ENCODE measurements at places on chromosomes 3 and 15. TPM values are rescaled to one million over a fixed set of nuclear protein-coding genes. Genes with fewer than 3 reads are reported as not detected.

The GRIP2 gene
- 0.47 TPM for total RNA-seq

The CFAP44 gene
- total RNA-seq = 5.4 TPM

The DLG1 gene
- total RNA-seq = 124 TPM

The EXD1 gene
- total RNA-seq = not detected

- DNase-seq = no peak
- no peak overlapping the region for H3K4me3 ChIP-seq
- H3K36me3 ChIP-seq = no peaks in the 10 kb centered on the region
- no peaks in the 10 kb centered on the region for H3K27me3 ChIP-seq
- H3K27ac ChIP-seq = no peak overlapping the region
Observed at GRCh38 chr3:136973352-136973751, 15.6 kb downstream of the IL20RB start.

DNA sequence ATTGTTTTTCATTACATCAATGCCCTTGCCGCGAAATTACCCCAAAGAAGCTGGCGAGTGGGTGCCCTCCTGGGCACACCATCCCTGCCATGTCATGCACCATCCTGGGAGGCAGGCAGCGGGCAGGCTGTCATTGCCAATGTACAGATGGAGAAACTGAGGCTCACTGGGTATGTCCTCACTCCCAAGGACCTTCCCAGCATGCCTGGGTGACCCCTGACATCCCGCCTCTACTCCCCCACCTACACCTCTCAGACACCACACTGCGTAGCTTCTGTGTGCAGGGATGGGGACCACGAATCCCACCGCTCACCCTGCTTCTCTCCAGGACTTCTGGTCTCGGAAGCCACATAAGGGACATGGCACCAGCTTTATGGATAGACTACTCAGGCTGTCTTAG lies 41.0 kb upstream of the SLC41A3 start:
- H3K4me1 ChIP-seq = no peaks in the 10 kb centered on the region
- DNase-seq = peak; percentile 9
- H3K36me3 ChIP-seq = no peaks in the 10 kb centered on the region
- no peak overlapping the region for H3K27ac ChIP-seq
- H3K4me3 ChIP-seq = no peak overlapping the region

DNA sequence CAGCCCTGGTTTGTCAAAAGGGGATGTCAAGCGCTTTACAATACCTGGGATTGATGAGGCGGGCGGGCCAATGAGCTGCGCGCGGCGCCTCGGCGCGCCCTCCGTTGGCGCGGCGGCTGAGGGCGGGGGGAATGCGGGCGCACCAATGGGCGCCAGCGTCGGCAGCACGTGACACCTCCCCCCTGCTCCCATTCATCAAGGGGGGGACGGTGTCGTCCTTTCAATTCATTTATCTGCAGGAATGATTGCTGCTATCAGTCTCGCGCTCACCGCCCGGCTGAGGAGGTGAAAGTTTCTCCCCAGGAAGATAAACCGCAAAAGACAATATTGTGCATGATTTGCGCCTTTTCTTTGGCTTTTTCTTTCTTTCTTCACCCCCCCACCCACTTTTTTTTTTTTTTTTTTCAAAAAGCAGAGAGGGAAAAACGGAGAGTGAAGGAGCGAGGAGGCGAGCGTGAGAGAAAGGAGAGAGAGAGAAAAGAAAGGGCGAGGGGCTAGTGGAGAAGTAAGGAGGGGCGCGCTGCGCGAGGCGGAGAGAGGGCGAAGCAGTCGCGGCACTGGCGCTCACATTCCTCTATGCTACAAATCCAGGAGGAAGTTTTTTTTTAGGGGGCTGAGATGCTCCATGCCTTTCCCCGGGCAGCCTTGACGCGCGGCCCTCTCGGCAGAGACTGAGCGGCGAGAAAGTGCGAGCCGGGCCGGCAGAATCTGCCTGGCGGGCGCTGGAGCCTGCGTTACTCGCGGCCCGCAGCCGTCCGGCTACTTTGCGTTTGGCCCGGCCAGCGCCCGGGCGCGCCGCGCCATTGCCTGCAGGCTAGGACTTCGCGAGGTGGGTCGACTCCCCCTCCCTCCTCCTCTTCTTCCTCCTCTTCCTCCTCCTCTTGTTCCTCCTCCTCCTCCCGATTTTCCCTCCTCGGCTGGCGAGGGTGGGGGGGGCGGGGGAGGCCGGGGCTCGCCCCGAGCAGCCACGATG lies at the start of gene ZIC1:
Gene ZIC1 (plus strand): TSS at position 223 of the 973 bp plus-strand sequence. CDS start 748 bp downstream, at position 971.
- no peak within 1 kb of the TSS for H3K27ac ChIP-seq
- no peaks in the 10 kb centered on the region for H3K4me1 ChIP-seq
- no peaks in the 10 kb centered on the region for H3K36me3 ChIP-seq
- peak within 1 kb of the TSS; percentile 12 for H3K4me3 ChIP-seq
- DNase-seq = no peak

GRCh38 chr15:81029414-81030300 lies 28.9 kb downstream of the TLNRD1 start:
- no peak overlapping the region for H3K27ac ChIP-seq
- no peaks in the 10 kb centered on the region for H3K27me3 ChIP-seq
- no peaks in the 10 kb centered on the region for H3K36me3 ChIP-seq
- DNase-seq = no peak
- no peak overlapping the region for H3K4me3 ChIP-seq

DNA sequence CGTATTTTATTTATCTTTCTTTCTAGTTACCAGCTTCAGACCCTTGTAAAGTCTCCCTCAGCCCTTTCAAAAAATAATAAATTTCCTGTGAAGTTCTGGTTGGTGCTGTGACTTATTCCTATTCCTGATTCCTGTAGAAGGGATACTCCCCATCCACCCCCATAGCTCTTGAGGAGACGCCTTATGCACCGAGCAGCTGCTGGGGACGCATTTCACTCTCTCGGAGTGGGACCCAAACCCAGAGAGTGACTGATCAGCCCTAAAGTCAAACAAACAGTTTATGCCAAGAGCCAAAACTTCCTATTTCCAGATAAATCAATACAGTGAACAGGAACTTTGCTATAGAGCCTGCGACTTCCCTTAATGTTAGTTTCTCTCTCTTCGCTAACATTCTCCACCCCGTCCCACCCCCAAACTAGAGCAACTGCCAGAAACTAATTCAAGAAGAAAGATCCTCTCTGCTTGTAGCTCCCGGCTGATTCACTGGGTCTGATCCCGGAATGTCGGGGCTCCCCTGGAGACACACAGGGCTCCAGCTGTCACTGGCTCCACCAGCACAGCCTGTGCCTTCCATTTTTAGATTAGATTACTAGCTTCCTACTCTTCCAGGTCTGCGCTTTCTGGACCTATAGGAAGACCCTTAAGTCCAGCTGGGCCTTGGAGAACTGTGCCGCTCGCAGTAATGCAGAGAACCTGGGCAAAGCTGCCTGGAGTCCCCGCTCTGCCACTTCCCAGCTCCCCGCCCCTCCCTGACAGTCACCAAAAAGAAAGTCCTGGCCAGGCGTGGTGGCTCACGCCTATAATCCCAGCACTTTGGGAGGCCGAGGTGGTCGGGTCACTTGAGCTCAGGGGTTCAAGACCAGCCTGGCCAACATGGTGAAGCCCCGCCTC lies 45.2 kb downstream of the KLHL25 start:
- no peak overlapping the region for H3K4me3 ChIP-seq
- peaks cover 18% of the 10 kb centered on the region for H3K36me3 ChIP-seq
- H3K27me3 ChIP-seq = no peaks in the 10 kb centered on the region
- H3K27ac ChIP-seq = peak overlapping the region; percentile 18
- H3K4me1 ChIP-seq = no peaks in the 10 kb centered on the region
- DNase-seq = peak; percentile 34

DNA sequence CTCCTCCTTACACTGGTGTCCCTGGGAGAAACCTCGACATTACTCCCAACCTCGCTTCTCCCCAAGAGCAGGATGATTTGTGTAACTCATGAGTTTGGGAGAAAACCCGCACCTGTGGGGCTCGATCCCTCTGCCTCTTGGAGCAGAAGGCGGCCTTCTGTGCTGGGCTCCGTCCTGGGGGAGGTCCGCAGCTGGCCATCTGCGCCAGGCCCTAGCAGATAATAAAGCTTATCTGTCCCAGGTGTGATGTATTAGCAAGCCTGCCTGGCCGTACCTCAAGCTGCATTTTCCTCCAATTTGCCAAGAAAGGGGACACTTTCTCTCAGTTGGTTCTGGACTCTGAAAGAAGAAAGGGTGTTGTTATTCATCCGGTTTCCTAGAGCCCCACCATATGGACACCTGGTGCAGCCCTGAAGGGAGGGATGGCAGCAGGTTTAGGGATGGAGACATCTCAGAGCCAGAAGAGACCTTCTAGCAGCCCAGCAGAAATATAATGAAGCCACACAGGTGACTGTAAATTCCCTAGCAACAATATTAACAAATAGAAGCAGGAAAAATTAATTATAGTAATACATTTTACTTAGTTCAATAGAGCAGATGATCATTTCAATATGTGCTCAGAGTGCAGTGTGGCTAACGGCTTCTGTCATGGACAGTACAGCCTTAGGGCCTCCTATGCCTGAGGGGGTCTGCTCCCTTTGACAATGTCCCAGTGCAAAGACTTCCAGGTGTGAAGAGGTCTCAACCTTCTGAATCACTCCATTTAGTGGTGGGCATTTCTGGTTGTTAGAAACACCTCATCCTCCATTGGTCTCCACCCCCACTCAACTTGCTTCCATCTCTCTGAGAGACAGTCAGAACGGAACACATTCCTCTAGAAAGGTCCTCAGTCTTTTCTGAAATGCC lies 94.8 kb downstream of the CPN2 start:
- H3K36me3 ChIP-seq = no peaks in the 10 kb centered on the region
- no peak for DNase-seq
- no peak overlapping the region for H3K4me3 ChIP-seq
- H3K4me1 ChIP-seq = no peaks in the 10 kb centered on the region
- H3K27ac ChIP-seq = no peak overlapping the region
- H3K27me3 ChIP-seq = no peaks in the 10 kb centered on the region

DNA sequence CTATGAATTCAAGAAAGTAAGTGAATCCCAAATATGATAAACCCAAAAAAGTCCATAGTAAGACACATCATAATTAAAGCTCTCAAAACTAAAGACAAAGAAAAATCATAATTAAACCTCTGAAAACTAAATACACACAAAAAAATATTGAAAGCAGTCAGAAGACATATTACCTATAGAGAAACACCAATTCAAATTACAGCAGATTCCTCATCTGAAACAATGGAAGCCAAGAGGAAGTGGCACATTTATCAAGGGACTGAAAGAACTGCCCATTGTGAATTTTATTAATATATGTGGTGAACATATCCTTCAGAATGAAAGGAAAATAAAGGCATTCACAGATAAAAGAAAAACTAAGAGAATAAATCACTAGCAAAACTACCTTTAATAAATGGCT lies 128.2 kb downstream of the SCAPER start:
- H3K4me1 ChIP-seq = no peaks in the 10 kb centered on the region
- no peaks in the 10 kb centered on the region for H3K36me3 ChIP-seq
- H3K27ac ChIP-seq = no peak overlapping the region

DNA sequence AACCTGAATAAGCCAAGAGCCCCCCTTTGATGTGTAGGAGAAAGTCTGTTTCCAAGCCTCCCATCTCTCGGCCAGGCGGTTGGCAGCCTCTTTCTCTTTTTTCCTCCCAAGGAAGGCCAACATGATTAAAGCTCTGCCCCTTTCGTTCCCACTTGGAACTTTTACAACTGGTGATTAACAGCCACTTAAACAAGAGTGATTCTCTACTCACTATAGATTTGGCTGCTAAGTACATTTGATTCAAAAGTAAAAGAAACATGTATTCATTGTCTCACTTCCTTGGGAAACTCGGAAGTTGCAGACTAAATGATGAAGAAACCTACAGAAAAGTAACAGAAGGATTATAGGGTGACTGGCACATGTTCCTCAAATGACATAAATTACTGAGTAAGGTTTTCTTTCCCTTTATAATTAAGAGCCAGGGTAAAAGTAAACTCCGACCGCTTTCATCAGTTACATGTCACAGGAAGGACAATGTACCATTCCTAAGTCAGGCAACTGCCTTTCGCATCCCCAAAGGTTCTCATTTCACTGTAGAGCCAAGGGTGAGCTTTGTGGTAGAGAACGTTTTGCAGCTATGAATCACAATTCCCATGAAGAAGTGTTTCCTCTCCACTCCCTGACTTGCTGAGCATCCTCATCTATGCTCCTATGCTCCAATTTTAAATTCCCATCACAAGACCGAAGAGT lies 72.7 kb downstream of the MB21D2 start:
- no peaks in the 10 kb centered on the region for H3K27me3 ChIP-seq
- no peak overlapping the region for H3K4me3 ChIP-seq
- H3K36me3 ChIP-seq = no peaks in the 10 kb centered on the region
- H3K27ac ChIP-seq = no peak overlapping the region

DNA sequence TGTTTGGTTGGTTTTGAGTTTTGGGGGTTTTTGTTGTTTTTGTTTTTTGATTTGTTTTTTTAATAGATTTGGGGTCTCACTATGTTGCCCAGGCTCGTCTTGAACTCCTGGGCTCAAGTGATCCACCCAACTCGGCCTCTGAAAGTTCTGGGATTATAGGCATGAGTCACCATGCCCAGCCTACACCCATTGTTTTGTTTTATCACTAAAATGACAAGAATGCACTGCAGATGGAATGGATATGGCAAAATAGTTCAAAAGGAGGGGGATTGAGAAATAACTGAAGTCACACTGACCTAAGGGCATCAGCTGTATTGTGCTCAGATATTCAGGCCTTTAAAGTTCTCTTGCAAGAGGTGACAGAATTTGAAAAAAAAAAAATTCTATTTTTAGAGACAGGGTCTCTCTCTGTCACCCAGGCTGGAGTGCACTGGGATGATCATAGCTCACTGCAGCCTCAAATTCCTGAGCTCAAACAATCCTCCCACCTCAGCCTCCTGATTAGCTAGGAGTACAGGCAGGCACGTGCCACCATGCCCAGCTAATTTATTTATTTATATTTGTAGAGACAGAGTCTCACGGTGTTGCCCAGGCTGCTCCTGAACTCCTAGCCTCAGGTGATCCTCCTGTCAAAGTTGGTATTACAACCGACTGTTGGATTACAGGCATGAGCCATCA lies 4.4 kb upstream of the RASA2 start:
- no peaks in the 10 kb centered on the region for H3K36me3 ChIP-seq
- no peaks in the 10 kb centered on the region for H3K27me3 ChIP-seq
- no peak overlapping the region for H3K27ac ChIP-seq
- DNase-seq = no peak
- H3K4me3 ChIP-seq = no peak overlapping the region

DNA sequence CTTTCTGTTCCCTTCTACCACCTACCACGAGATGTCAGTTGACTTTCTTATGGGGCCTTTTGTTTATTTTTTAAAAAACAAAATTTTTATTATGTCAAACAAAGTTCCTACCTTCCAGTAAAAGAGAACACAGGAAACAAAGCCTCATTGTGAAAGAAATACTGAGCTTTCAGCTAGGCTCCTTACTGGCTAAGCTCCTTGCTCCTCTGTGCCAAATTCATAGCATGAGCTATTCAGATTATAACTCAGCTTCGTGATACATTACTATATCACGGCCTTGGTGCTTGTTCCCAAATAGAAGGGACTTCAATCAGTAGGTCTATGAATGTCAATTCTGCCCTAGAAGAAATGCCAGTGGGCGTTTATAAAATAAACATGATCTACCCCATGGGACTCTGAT lies 145.8 kb upstream of the CHRM5 start:
- no peaks in the 10 kb centered on the region for H3K4me1 ChIP-seq
- H3K36me3 ChIP-seq = no peaks in the 10 kb centered on the region
- DNase-seq = no peak
- no peak overlapping the region for H3K4me3 ChIP-seq
- H3K27me3 ChIP-seq = no peaks in the 10 kb centered on the region

GRCh38 chr3:71973274-71974030 lies 188.5 kb upstream of the PROK2 start:
- H3K4me3 ChIP-seq = no peak overlapping the region
- no peaks in the 10 kb centered on the region for H3K4me1 ChIP-seq
- no peaks in the 10 kb centered on the region for H3K27me3 ChIP-seq
- no peaks in the 10 kb centered on the region for H3K36me3 ChIP-seq
- no peak for DNase-seq
